ENCODE measurements at places on chromosomes 1 and 21.
A peak's percentile ranks its signal among the peaks of the same experiment; 100 is the strongest.

- no peak for DNase-seq
These were observed 29.3 kb downstream of the SGIP1 start for GRCh38 chr1:66563094-66563800.

DNA sequence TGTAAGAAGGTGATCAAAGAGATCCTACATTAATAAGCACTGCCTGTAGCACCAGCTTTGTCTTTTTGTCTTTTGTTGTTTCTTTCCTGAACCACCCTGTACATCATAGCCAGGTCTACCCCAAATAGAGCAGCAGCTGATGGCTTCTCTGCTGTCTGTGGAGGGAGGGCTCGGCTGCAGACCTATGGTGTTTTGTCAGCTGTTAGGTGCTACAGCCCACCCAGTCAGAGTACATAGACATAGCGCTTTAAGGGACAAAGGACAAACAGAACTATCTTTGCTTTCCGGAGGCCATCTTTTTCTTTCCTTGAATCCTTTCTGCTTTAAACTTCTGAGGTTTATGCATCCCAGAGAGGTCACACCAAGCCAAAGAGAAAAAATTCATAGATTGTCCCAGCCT lies 258.1 kb downstream of the ZNF648 start:
- DNase-seq: no peak

- DNase-seq: no peak
These were observed 31.7 kb downstream of the ARHGAP29 start for GRCh38 chr1:94205639-94206038.

- DNase-seq: no peak
These were observed 54.0 kb downstream of the AKT3 start for GRCh38 chr1:243796016-243796415.

DNA sequence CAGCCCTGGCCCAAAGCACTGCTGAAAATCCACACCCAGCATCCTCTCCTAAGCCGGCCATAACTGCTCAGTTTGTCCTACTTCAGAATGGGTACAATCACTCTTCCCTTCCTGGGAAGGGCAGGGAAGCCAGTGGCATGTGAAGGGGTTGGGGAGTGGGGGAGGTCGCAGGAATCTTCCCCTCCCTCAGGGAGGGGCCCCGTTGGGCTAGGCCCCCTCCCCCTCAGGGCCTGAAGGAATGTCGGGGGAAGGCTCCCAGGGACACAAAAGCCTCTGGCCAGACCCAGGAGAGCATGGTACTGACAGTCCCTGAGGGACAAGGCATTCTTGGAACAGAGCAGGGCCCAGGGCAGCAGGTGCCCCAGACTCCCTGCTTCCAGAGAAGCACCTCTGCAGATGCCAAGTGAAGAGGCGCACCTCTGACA lies 1.2 kb downstream of the ELOVL1 start:
- DNase-seq: peak; percentile 64

DNA sequence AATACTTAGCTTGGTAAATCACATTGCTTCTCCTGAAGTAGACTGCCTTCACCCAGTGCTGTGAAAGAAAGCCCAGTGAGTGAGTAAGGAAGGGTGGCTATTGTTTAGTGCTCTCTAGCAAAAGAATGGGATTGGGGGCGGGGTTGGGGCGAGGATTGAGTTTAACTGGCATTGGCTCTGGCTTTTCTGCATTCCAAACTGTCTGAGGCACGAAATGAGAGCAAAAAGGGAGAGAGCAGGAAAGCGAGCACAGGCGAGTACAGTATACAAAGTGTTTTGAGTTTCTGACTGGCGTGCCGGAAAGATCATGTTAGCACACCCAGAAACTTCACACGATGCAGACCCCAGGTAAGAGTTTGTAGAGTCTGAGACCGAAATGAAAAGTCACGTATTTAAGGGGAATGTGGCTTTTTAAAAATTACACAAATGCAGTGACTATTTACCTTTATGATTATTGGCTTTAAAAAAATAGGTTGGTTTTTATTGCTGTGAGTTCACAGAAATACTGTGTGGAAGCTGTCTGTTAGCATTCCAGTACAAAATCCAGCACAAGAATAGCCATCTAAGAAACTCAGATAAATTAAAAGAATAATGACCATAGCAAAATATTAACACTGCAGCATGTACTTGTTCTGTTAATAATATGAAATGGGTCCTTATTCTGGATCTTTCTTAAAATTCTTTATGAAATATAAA lies 155.4 kb downstream of the CLEC20A start:
- DNase-seq: no peak

DNA sequence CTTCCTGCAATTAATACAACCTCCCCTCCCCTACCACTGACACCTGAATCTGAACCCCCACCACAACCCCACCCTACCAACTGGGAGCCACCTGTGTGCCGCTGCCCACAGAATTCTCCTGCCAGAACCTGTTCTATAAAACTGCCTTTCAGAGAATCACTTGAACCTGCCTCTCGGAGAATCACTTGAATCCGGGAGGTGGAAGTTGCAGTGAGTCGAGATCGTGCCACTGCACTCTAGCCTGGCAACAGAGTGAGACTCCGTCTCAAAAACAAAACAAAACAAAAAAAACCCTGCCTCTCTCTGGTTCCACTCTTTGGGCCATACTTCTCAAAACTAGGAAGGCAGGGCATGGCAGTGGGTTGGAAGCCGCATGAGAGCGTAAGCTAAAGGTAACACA lies 5.7 kb downstream of the URB1 start:
- no peak for DNase-seq

DNA sequence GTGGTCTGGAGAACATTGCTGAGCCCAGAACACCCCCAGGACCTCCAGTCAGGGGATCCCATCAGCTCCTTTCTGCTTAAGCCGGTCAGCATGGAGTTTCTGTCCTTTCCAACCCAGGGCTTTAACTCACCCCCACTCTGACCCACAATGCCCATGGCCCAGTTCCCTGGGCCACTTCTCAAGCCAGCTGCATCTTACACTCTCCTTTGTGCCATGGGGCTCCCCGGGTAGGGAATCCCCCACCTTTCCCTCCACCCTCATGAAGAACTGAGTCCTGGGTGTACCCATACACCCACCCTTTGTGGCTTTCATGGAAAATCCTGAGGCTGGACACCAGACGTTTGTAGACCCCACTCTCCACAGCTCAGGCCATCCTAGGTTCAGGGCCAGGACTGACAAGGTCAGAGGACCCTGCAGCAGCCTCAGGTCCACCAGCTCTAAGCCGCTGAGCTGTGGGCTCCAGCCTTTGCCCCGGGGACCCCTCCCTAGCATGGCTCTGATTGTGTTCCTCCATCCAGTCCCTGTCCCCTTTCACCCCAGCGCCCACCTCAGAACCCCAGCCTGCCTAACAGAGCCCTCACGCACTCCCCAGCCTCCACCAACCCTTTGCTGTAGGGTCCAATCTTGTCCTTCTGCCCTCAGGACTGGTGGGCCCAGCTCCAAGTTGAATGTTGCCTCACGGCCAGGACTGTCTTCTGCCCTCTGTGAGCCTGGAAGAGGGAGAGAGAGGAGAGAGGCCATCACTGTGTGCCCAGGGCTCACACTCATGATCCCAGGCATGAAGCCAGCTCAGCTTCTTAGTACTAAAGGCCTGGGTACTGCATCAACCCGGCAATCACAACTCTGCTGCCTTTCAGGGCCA lies 394.8 kb downstream of the MATN1 start:
- DNase-seq: no peak

DNA sequence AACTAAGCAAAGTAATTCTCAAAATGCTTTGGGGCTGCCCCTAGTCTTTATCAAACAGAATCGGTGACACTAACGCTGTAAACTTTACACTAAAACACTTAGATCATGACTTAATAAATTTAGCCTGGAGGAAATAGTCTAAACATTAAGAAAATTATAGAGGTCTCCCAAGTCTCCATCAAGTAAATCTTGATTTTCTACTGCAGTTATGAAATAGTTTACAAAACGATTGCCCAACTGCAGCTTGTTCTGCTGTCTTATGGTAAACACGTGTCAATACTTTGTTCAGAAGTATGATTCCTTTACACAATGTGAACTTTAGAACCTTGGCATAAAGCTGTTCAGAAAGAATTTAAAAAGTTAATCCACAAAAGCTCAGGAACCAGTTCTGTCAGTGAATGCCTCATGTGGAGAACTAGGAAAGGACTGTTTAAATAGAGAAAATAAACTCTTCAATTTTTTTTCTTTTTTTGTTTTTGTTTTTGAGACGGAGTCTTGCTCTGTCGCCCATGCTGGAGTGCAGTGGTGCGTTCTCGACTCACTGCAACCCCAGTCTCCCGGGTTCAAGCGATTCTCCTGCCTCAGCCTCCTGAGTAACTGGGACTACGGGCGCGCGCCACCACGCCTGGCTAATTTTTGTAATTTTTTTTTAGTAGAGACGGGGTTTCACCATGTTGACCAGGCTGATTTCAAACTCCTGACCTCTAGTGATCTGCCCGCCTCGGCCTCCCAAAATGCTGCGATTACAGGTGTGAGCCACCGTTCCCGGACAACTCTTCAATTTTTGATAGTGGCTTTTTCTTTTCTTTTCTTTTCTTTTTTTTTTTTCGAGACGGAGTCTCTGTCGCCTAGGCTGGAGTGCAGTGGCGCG lies 1.6 kb downstream of the DDI2 start:
- no peak for DNase-seq

GRCh38 chr1:10721381-10722321 lies 74.8 kb downstream of the CASZ1 start:
- DNase-seq: no peak

- DNase-seq: no peak
These were observed 80.5 kb downstream of the VCAM1 start for GRCh38 chr1:100799954-100800612.

DNA sequence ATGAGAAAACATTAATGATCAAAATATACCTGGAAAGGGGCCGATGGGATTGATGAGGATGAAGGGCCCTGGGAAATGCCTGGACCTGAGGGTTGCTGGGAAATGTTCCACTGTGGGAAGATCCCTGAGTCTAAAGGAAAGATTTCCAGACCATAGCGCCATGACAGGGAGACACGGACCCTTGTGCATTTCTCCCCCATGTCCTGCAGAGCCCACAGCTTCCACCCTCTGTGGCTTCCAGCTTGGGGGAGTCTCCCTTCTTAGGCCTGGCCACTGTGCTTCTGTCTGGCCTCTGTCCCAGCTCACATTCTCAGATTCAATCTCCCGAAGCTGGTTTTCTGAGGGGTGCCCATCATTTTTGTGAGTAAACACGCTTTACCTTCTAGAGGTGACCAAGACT lies 1.0 kb upstream of the PRAMEF12 start:
- DNase-seq: no peak

DNA sequence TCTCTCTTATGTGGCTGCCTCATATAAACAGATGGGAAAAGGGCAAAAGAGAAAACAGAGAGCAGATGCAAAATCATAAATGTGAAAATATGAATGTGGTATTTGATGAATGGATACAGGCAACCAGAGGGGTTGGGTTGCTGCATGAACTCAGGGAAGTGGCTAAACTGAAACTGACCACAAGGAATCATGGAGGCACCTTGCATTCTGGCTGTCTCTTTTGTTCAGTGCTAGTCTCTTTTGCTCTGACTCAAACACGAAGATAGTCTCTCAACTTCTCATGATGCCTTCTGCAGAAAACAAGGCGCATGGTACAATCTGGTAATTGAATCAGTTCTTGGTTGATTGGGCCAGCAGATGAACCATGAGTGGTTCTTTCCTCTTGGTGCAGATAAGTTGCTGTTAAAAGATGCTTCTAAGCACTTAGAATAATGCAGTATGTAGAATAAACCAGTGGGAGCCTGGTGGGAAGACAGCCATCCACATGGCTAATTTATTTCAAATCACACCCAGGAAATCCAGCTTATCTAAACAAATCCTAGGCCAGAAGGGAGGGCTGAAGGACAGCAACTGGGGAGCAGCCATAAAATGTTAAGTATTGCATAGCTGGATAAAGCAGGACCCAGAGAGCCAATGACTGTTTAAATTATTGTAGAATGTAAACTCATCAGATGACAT lies 64.2 kb downstream of the HLX start:
- no peak for DNase-seq

DNA sequence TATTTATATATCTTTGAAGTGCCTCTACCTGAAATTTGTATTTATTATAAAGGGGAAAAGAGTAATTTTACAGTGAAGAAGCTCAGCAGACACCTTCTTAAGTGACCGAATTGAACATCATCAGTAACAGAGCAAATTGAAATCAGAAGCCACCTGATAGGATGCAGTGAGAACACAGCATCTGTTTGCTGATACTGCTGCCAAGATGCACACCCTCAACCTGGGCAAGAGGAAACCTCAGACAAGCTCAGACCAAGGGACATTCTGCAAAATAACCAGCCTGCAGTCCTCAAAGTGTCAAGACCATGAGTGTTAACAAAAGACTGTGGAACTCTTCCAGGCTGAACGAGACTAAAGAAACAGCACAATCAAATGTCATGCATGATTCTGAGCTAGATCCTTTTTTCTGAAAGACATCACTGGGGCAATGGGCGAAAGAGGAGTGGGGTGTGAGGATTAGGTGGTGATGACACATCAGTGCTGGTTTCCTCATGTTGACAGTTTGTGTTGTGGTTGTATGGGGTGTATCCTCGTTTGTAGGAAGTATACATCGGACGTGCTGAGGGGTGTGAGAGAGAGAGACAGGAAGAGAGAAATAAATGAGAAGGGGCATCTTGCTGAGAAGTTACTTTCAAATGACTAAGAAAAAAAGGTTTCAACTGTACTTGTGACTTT lies 103.7 kb downstream of the ABCA4 start:
- no peak for DNase-seq

DNA sequence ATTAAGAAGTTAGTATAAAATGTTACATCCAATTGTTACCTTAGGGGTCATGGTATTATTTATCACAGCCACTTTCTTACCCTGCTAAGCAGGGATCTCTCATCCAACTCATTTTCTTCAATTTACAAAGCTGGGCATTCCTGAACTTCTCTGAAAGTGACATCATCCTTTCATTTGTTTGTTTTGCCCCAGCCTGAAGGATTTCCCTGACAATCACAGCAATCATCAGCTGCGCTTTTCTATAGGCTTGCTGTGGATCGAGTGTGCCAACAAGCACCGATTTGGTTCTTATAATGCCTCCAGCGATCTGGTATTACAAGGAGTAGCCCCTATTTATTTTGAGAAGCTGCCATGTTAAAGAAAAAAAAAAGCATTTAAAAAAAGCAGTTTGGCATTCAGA lies 240.2 kb downstream of the USH2A start:
- no peak for DNase-seq

GRCh38 chr21:23009360-23009759 lies 2011.2 kb downstream of the NCAM2 start:
- DNase-seq: no peak

Measured in activated CD8-positive, alpha-beta memory T cell treated with anti-CD3 and anti-CD28 coated beads for 24 hours (primary cell).